ENCODE measurements at places on chromosomes 12 and 14. TPM values are rescaled to one million over a fixed set of nuclear protein-coding genes. Genes with fewer than 3 reads are reported as not detected.

DNA sequence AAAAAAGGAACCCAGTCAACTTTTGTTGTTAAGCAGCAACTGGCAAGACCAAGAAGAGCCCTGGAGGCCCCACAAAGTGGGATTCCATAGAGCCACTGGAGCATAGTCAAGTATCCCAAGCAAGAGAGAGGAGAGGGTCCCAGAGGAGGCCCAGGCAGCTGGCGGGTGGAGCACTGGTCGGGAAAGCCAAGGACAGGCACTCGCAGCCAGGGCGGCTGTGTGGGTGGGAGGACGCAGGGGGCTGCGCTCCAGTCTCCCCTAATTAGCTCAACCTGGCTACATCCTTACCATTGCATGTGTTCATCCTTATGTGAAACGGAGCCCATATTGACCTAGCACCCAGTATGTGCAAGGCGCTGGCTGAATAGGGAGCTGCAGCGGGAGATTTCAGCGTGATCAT lies 18.3 kb upstream of the ZFP36L1 start:
- no peak for DNase-seq

DNA sequence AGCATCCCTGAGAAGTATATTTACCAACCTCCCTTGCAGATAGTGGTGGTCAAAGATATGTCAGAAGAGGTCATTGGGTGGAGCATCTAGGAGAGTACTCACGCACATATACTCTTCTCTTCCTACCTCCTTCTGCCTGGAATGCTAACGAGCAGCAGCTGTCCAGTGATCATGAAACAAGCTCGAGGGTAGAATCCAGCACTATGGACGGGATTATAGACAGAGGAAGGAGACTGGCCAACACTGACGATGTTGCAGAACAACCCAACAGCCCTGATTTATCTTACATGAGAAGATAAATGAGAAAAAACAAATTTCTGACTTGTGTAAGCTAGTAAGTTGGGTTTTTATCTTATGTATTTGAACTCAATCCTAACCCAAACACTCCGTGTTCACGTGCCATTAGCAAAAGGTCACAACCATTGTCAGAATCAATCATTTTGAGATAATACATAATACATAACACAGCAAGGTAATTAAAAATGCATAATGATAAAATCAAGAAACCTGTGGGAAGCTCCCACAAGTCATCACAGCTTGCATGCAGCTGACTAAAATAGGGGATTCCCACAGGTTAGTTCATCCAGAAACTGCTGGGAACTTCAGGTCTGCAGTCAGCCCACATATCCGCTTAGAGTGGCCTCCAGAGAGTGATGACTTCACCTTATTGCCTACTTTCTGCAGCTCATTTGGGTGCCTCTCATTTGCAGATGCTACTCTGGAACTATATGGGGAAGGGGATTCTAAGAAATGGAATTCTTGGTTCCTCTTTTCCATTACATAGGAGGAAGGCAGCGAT lies 36.3 kb upstream of the STK38L start:
- DNase-seq, result no peak

GRCh38 chr12:98939350-98939749 lies 294.3 kb downstream of the APAF1 start:
- DNase-seq, result peak; percentile 10

GRCh38 chr14:81273521-81273920 lies 52.8 kb upstream of the GTF2A1 start:
- no peak for DNase-seq

DNA sequence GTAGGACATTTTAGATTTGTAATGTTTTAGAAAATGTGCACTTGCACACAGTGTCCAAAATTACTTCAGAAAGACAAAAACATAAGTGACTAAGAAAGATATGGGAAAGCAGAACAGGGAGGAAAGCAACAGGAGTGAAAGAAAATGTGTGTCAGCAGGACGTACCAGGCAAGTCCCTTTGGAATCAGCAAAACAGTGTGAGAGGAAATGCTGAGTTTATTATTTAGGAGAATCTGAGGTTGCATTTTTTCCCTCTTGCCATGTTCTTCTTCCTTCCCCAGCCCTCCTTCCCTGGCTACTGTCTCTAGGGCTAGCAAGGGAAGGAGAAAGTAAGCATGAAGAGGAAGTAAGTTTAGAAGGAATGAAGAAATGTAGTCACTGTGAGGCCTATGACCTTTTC lies 67.7 kb upstream of the CD163 start:
- no peak for DNase-seq

DNA sequence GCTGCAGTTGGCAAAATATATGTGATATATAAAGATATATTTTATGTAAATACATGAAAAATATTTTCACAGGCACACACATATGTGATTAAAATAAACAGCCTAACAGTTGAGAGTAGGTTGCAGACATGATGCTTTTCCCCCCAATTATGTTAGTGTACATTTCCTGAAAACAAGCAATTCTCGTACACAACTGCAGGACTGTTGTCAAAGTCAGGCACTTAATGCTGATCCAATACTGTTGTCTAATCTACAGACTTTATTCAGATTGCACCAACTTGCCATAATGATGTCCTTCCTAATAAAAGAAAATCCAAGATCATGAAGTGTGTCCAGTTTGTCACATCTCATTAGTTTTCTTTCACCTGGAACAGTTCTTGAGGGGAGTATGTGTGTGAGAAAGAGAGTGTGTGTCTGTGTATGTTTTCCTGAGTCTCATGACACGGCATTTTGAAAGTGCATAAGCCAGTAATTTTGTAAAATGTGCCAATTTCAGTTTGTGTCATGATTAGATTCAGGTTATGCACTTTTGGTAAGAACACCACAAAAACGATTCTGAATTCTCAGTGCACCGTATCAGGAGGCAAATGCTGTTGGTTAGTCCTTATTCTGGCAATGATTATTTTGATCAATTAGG lies 16.5 kb upstream of the SEL1L start:
- DNase-seq, result no peak

- peak; percentile 2 for DNase-seq
Measured at GRCh38 chr12:60335745-60336144, 739.9 kb downstream of the SLC16A7 start.

GRCh38 chr12:71654200-71654599 lies 9.4 kb downstream of the ZFC3H1 start:
- no peak for DNase-seq

DNA sequence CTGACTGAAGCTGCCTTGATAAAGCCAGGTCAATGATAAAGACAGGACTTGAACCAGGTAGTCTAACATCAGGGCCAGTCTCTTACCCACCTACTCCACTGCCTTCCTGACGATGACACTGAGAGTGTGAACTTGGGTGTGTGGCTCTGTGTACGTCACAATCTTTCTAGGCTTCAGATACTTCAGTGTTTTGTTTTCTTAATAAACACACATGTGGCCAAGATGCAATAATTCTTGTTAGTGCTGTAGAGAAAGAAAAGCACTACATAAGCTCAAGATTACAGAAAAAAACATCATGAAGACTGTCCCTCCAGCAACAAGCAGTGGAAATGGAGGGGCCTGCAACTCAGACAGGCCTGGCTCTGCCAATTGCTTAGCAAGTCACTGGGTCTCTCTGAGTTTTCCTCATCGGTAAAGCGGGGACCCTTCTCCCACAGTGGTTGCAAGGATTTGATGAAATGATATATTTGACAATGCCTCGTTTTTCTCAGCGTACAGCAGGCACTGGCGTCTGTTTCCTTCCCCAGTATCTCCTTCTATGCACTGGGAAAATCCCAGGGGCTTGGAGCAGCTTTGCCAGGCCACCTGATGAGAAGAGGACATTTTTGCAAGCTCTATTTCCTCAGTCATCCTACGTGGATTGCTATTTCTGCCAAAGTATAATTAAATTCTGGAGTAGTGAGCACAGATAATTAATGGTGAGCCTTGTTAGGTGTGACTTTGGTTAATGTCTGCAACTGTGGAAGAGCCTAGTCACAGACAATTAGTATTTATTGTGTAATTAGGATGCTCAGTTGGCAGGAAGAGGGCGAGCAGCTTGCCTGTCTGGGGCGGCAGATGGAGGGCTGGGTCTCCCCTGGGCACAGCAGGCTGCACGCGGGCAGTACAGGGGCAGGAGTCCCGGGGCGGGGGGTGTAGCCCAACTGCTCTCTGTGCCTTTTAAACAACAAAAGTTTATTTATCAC lies 55.8 kb upstream of the CHGA start:
- DNase-seq, result no peak

- no peak for DNase-seq
Measured at GRCh38 chr14:73788317-73788598, 63.4 kb upstream of the PTGR2 start.

GRCh38 chr12:54477259-54477658 lies 3.9 kb upstream of the GTSF1 start:
- DNase-seq, result no peak

DNA sequence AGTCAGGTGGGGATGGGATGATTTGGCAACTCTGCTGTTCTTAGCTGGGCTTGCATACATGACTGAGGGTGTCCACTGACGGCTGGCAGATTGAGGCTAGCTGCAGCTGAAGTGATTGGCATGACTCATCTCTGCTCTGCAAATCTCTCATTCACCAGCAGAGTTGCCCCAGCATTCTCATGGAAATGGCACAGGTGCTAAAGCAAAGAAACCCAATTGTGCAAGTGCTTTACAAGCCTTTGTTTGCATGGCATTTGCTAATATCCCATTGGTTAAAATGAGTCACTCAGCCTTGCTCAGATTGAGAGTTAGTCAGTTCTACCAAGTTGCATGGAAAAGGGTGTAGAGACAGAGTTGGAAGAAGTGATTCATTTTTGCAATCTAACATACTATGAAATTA lies 389.7 kb upstream of the FAR2 start:
- no peak for DNase-seq

GRCh38 chr12:27063250-27063851 lies 19.0 kb downstream of the C12orf71 start:
- no peak for DNase-seq

DNA sequence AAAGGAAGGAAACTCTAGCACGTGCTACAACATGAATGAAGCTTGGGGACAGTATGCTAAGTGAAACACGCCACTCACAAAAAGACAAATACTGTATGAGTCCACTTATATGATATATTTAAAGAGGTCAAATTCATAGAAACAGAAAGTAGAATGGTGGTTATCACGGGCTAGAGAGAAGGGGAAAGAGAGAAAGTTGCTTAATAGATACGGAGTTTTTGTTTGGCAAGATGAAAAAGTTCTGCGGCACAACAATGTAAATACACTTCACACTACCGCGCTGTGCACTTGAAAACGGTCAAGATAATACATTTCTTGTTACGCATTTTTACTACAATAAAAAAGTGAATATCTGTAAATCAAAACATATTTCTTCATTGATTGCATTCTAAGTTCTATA lies 37.3 kb downstream of the FBLN5 start:
- no peak for DNase-seq

- DNase-seq, result no peak
Measured at GRCh38 chr14:103104389-103104653, 9.8 kb downstream of the EXOC3L4 start.

GRCh38 chr12:100564090-100564489 lies 9.4 kb upstream of the GAS2L3 start:
- DNase-seq, result peak; percentile 66

- DNase-seq, result no peak
Measured at GRCh38 chr12:96786791-96787190, 120.3 kb upstream of the NEDD1 start.

GRCh38 chr12:46383654-46384450 lies 11.3 kb upstream of the SLC38A2 start:
- peak; percentile 88 for DNase-seq

DNA sequence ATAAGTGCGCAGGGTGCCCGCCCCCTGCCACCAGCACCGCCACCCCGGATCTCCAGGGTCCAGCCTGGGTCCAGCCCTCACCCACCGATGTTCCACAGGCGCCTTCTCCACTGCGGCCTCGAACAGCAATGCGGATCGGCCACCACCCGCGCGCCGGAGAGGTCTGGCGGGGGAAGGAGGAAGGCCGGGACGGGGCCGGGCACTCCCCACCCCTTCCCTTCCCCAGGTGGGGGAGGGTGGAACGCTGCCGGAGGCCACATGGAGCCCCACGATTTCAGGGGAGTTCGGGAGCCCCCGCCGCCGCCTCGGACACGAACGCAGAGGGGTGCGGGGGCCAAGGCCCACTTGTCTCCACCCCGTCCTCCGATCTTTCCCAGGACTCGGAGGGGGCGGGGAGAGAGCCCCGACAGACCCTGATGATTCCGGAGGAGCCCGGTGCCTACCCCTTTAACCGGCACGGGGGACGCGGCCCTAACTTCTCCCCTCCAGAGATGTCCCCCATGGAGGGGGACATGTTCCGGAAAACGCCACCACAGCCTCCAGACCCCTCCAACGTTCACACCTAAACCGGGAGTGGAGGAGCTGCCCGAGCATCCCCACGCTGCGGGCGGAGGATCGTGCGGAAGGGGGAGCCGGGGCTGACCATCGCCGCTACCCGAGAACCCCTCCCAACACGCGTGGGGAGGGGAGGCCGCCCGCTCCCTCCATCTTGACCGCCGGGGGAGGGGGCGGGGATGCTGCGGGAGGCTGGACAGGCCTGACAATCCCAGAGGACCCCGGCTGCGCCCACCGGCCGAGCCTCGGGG lies 1.1 kb downstream of the ATXN2 start:
- DNase-seq, result no peak

DNA sequence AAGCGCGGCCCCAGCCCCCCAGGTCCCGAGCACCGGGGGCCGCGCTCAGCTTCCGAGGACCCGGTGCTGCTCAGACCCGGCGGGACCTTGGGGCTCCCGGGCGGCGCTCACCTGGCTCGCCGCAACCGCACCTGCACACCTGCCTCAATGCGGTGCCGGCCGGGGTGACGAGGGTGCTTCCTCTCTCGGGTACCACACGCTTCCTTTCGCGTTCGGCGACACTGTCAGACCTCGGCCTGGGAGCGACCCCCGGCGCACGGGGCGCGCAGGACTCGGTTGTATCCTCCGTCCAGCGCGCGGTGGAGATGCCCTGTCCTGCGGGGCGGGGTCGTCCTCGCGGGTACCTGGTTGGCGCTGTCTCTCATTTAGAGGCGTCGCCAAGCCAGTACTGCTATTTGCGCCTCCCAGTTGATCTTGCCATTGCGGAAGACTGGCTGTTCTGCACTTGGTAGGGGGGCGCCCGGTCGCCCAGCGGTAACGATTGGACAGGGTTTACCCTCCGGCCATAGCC lies 718 bp downstream of the PACS2 start:
- no peak for DNase-seq

DNA sequence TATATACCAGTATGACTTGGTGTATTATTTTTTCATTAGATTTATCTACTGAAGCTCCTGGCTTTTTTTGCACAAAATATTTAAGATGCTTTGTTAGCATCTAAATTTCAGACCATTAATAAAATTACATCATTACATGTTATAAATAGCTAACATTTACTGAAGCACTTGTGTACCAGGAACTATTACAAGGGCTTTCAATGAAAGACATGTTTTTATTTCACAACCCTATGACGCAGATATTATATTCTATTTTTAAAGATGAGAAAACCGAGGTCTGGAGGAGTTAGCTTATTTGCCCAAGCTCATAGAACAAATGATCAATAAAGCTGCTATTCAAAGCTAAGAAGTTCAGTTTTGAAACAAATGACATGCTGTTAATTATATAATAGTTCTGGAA lies 420.4 kb upstream of the DCN start:
- no peak for DNase-seq

CLEC6A gene
- total RNA-seq, result not detected

TSPAN8 gene
- total RNA-seq, result 0.18 TPM

KCNJ8 gene
- total RNA-seq, result not detected

KSR2 gene
- total RNA-seq, result 0.42 TPM

PA2G4 gene
- total RNA-seq, result 240 TPM

GLI1 gene
- total RNA-seq, result 0.07 TPM

MEG3 gene
- total RNA-seq, result 0.86 TPM

GUCY2C gene
- total RNA-seq, result not detected

GAS2L3 gene
- total RNA-seq, result 23.6 TPM

LMNTD1 gene
- not detected for total RNA-seq

KLRD1 gene
- total RNA-seq, result 0.20 TPM

PLEKHH1 gene
- 0.14 TPM for total RNA-seq

CPM gene
- total RNA-seq, result not detected
